Right ventricle myocardium inferior (tissue), 1 donor: ENCODE measurements at places on chromosomes 3 and 15.
A peak's percentile ranks its signal among the peaks of the same experiment; 100 is the strongest.

GRCh38 chr3:190016966-190017365 lies 103.7 kb downstream of the P3H2 start:
- no peak for DNase-seq

GRCh38 chr3:99509224-99509623 lies 129.2 kb upstream of the COL8A1 start:
- DNase-seq, result no peak

- no peak for DNase-seq
Observed at GRCh38 chr3:72657666-72658065, 190.6 kb downstream of the SHQ1 start.

DNA sequence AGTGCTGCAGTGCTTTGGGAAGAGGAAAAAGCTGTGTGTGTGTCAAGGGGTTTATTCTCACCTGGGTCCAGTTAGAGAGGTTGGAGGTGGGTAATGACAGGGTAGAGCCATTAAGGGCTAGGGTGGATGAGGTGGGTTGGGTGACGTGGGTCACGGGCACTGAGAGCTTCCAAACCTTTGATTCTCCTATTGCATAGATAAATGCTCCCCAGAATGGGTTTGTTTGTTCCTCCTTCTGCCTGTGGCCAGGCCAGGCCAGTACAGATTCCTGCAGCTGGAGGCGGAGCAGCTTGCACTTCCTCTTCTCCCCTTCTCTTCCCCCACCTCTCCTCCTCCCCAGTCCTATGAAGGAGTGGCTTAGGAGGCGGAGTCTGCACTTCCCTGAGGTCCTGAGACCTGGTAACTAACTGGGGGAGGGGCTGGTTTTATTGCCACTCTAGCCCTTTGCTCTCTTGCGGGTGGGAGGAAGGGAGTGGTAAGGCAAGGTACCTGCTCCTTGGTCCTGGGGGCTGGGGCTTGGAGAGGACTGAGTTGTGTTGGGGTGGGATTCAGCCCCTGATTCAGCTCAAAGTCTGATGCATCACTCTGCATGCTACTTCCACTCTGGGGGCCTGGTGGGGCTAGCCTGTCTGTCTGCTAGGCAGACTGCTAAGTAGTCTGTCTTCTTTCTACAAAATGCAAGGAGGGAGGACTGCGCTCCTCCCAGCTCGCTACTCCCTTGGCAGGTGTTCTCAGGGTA lies 3.5 kb downstream of the SPINT1 start:
- DNase-seq, result peak; percentile 81

GRCh38 chr3:308597-309321 lies 112.2 kb downstream of the CHL1 start:
- DNase-seq, result peak; percentile 59

GRCh38 chr15:83320404-83320803 lies 35.9 kb upstream of the BNC1 start:
- no peak for DNase-seq

DNA sequence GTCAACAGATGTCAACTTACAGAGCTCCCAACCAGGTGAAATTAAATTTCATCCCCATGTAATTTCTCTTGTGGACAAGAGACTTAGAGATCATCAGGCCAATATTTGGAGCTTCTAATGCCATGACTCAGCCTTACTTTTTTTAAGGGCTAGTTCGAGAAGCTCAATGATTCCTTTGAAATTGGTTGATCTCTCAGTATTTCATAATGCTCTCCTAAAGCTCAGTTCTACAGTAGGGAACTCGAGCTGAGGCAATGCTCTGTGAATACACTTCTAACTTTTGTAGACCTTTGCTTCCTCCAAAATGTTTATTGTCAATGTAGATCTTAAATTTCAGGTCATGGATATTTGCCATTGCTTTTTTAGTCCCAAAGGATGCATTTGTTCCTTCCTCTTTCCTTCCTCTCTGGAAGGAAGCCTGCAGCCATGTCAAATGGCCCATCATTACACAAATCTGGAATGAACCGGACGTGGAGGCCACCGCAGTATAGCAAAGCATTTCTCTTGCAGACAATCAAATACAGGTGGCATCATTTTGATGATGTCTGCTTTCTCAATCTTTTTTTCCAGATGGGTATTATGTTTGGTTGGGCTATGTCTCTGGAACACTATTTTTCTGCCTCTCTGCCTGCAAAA lies 28.3 kb downstream of the STARD5 start:
- no peak for DNase-seq

GRCh38 chr15:28114114-28114455 lies 15.0 kb upstream of the OCA2 start:
- DNase-seq, result no peak

DNA sequence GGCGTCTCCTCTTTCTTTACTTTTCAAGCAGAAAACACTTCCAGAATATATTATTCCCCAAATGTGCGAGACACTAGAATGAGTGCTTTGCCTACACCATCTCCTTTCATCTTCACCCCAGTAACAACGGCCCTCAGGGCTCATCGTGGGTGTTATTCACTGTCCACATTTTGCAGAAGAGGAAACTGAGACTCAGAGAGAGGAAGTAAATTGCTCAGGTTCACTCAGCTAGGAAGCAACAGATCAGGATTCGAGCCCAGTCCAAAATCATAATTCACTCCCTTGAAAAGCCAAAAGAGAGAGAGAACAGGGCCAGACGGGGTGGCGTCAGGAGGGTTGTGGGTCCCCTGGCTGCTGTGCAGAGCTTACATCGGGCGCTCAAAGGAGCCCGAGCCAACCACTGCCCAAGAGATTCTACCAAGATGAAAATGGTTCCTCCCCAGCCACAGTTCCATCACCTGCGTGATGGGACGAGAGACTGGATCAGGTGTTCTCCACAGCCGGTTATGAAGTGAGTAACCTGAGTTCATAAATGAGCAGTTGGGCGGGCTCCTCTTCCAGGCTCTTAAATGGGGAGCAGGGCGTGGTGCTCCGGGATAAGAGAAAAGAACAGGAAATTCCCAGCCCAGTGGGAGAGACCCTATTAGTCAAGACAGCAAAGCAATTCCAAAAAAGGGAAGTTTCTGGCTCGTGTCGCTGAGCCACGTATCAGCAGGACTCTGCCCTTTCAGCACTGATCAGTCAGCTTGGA lies 48.6 kb upstream of the FLNB start:
- no peak for DNase-seq

DNA sequence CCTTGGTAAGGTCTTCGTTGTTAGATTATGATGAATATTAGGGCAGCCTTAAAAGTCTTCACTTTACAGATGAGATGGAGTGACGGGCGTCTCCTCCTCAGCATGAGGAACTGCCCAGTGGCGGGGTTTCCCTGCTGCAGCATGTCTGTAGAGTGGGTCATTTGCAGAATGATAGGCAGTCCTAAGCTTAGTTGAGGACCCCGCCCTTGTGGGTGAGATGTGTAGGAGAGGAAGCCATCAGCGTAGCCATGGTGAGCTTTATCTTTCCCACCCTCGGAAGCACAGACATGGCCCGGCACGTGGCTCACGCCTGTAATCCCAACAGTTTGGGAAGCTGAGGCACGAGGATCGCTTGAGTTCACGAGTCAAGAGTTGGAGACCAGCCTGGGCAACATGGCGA lies 877 bp downstream of the NIT2 start:
- no peak for DNase-seq

GRCh38 chr3:123431658-123432324 lies 17.1 kb downstream of the ADCY5 start:
- no peak for DNase-seq

GRCh38 chr3:39029556-39029955 lies 22.2 kb downstream of the SCN11A start:
- DNase-seq, result no peak

DNA sequence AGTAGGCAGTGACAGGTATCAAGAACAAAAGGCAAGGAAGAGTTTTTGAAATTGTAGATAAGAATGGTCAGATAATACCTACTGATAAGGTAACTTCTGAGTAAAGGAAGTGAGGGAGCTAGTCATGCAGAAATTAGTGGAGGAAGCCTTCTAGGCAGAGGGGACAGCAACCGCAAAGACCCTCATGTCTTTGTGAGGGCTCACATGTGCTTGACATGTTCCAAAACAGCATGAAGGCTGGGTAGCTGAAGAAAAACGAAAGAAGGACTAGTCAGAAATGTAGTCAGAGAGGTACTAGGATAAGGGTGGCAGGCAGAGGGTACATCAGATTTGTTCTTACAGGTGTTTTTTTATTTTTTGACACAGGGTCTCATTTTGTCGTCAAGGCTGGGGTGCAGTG lies 5.3 kb downstream of the SIN3A start:
- no peak for DNase-seq

GRCh38 chr15:27464941-27465612 lies 494.1 kb downstream of the GABRG3 start:
- DNase-seq, result no peak

DNA sequence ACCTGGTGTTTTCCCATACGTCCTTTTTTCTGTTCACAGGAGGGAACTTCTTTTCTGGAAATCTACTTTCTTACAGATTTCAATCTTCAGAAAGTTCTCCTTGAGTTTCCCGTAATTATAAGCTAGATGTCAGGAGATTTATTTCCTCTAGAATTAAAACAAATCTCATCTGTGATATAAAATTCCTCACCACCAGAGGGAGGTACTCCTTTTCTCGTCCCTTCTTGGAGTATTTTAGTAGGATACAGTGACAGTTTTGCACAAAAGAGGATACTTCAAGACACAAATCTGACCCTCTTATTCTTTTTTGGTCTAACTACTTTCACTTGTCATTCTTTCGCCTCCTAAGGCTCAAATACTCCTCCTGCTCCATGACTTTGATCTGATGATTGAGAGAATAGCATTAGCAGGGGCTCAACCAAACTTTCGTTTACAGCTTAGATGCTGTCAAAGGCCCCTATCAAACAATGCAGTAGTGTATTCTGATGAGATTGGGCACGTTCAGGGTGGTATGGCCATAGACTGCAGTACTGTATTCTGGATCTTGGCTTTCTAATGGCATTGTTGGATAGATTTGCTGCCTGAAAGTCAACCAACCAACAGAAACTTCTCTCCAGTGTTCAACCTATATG lies 38.0 kb downstream of the TMEM41A start:
- DNase-seq, result no peak

DNA sequence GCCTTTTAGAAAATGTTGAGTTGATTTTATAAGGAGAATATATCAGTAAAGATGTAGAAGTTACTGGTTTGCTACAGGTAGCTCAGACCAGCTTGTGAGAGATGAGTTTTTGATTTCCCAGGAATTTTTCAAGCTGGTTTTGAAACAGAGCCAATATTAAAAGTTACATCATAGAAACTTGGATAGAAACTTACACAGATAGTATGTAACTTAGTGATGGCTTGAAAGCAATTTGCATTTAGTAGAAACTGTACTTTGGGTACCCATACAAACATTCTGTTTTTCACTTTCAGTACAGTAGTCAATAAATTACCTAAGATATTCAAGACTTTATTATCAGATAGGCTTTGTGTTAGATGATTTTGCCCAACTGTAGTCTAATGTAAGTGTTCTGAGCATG lies 93.4 kb downstream of the RBMS3 start:
- DNase-seq, result no peak

DNA sequence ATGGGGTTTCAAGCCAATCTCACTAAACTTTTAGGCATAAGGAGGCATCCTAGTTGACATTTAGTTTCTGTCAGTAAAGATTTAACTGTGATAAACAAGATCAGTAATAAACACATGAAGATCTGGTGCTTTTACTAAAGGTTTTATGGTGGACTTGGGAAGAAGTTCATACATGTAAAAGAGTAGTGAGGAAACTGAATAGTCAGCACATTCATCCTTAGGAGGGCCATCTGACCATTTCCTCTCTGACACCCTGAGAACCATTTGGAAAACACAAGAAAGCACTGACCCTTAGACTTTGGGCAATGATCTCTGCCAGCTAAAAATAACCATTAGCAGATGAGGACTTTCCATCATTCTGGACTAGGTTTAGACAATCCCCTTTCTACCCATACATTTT lies 1040.9 kb downstream of the AGBL1 start:
- DNase-seq, result no peak

DNA sequence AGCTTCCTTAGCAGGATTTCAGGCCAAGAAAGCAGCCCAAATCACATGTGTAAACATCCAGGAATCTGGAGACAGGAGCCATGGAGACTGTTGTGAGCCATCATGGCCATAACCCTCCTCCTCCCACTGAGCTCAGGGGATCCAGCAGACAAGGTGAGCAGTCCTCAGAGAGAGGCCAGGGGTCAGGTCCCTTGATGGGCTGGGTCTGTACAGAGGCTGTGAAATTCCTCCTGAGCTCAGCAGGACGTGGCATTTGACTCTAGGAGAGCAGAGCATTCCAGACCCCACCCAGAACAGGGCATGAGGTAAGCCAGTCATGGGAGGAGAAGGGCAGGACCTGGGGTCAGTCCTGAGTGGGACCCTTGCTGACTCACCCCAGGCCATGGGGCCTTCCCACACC lies 67.0 kb upstream of the ACAN start:
- DNase-seq, result no peak

DNA sequence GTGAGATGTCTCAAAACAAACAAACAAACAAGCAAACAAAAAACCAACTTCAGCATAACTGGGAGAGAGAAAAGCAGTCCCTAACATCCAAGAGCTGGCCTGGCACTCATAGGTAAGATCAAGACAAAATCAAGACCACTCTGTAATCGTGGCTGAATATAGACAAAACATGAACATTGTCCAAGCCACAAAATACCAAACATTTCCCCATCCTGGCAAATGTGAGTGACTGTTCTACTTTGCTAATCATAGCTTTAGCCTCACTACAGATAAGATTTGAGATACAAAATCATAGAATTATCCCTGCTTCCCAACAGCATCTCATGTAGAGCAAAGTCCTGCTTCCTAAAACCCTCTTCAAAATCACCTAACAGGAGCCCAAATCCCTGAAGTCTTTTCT lies 116.7 kb upstream of the PRTG start:
- no peak for DNase-seq

DNA sequence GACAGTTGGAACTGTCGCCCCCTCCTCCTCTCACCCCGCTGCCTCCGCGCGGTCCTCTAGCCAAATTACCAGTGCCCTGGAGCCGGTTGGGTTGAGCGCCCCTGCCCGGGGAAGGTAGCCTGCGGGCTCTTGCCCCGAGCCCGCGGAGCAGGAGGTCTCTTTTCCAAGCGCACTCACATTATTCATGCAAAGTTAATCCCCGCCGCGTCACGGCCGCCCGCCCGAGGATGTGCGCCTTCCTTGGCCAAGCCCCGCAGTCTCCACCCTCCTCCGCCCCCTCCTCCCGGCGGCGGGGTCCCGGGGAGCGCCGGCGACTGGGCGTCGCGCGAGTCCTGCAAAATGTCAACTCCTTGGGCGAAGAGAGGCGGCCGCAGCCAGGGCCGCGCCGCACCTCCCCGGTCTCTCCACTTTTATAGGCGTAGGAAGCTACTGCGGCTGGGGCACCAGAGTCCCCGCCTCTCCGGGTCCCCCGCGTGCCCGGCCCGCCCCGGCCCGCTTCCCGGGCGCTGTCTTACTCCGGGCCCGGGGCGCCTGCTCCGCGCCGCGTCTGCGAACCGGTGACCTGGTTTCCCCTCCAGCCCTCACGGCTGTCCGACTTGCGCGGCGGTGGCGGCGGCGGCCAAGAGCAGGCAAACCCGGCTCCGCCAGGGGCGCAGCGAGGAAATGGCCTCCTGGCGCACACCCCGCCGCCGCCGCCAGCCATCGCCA lies at the start of gene THRB:
TSS of gene THRB (minus strand) at position 233 of the 708 bp plus-strand sequence.
- DNase-seq, result peak; percentile 89
